ENCODE measurements at places on chromosomes 3 and 15.

DNA sequence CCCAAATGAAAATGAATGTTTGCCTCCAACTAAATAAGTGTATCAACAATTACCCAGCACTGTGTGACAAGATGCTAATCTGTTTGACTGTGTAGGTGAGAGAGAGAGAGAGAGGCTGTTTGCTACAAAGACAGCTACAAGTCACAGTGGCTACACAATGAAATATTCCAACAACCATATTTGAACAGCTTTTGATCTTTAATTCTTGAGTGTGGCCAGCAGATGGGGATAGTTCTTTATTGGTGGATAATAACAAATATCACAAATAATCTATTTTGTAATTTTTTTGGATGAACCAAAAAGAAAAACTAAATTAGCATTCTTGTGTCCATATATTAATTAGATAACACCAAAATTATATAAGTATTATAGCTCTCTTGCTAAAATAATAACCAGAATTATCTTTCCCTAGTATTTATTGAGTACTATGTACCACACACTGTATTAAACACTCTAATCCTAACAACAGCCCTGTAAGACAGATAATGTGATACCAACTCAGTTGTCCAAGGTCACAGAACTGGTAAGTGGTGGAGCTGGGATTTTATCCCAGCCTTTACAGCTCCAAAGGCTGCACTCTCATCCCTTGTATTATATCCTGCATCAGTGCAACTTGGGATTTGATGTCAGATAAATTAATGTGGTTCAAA is 61.9 kb upstream of the C3orf80 start:
- no peaks in the 10 kb centered on the region for H3K4me1 ChIP-seq
- no peak overlapping the region for H3K4me3 ChIP-seq
- H3K36me3 ChIP-seq: no peaks in the 10 kb centered on the region
- H3K27ac ChIP-seq: no peak overlapping the region
- H3K27me3 ChIP-seq: no peaks in the 10 kb centered on the region

GRCh38 chr15:61049028-61049427 is 180.1 kb downstream of the RORA start:
- no peak overlapping the region for H3K27ac ChIP-seq
- H3K36me3 ChIP-seq: no peaks in the 10 kb centered on the region
- H3K27me3 ChIP-seq: no peaks in the 10 kb centered on the region

- no peak overlapping the region for H3K27ac ChIP-seq
- no peaks in the 10 kb centered on the region for H3K36me3 ChIP-seq
- H3K4me3 ChIP-seq: no peak overlapping the region
- H3K27me3 ChIP-seq: no peaks in the 10 kb centered on the region
- DNase-seq: no peak
- no peaks in the 10 kb centered on the region for H3K4me1 ChIP-seq
Measured at GRCh38 chr15:91231703-91232102, 131.6 kb downstream of the SV2B start.

DNA sequence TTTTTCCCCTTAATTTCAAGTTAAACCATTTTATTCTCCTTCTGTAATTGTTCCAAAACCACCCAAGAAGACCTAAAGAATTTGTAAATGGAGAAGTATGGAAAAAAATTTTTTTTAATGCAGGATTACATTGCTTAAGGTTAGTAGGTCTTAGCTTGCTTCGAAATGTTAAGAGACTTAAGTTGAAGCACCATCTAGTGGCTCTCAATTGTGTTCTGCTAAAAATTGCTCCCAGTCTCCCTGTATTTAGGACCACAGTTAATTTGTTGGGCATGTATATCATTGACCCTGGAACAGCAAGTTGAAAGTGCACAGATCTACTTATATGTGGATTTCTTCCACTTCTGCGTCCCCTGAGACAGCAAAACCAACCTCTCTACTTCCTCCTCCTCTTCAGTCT is 32.4 kb downstream of the CD200R1L start:
- H3K36me3 ChIP-seq: no peaks in the 10 kb centered on the region
- DNase-seq: no peak
- no peaks in the 10 kb centered on the region for H3K27me3 ChIP-seq
- peaks cover 43% of the 10 kb centered on the region for H3K4me1 ChIP-seq
- peak overlapping the region; percentile 70 for H3K27ac ChIP-seq

- no peaks in the 10 kb centered on the region for H3K27me3 ChIP-seq
- no peaks in the 10 kb centered on the region for H3K36me3 ChIP-seq
- H3K4me1 ChIP-seq: peaks cover 8% of the 10 kb centered on the region
- no peak overlapping the region for H3K4me3 ChIP-seq
- no peak overlapping the region for H3K27ac ChIP-seq
Measured at GRCh38 chr15:57321973-57322601, 54.2 kb upstream of the CGNL1 start.
